ENCODE measurements at places on chromosomes 16 and 17.
A peak's percentile ranks its signal among the peaks of the same experiment; 100 is the strongest.

GRCh38 chr16:29232811-29233704, 173.5 kb downstream of the NPIPB11 start:
- no peak for DNase-seq

DNA sequence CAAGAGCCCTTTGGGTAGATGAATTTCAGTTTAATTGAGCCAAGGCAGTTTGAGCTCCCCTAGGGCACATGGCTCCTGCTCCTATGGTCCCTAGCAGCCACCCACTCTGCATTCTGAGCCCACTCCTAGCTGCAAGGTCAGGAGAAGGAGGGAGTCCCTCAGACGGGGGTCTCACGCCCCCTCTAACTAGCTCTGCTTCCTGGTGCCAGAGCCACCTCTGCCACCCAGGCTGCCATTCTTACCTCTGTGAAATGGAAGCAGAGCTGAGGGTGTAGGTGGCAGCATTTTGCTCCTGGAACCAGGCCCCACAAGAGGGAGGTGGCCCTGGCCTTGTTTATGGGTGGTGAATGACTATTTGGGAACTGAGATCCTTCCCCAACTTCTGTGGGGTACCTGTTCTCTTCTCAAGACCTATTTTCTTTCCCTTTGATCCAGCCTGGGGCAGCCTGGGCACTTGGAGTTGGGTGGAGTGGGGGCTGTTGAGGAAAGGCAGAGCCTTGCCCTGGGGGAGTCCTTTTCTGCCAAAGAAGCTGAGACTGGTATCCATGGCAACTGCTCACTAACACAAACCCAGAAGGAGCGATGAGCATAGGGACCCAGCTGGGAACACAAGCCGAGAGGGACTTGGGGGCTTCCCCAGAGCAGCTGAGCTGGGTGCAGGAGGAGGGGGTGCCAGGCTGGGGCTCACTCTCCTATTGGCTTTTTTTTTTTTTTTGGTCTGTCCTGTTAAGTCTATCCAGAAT, 4.8 kb downstream of the SPNS2 start:
- no peak for DNase-seq

DNA sequence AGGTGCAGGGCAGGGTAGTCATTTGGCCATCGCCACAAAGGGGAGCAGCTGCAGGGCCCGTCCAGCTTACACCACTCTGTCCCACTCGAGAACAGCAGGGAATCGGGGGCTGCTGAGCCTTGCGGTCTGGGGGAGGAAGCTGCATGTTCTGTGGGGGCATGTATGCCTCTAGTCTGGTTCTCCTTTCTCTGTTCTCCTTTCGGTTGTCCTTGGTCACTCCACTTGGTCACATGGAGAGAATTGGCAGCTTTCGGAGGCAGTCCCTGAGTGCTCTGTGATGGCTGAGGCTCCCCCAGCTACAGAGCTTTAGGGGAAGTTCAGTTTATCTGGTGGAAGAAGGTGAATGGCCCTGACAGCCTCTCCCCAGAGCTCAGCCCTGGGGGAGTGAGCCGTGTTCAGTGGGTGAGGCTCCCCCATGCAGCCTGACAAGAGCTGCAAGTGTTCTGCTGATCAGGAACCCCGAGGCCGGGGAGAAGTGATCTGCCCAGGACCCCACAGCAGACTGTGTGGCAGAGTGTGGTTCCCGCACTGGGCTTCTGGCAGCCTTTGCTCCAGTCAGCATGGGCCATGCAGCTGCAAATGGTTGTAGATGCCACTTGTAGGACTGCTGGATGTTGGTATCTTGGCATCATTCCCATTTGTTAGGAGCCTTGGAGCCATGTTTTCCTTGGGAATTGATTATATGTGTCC, 22.3 kb upstream of the SMPD3 start:
- DNase-seq, result peak; percentile 18

GRCh38 chr17:68399638-68400403, 57.5 kb downstream of the WIPI1 start:
- peak; percentile 10 for DNase-seq

DNA sequence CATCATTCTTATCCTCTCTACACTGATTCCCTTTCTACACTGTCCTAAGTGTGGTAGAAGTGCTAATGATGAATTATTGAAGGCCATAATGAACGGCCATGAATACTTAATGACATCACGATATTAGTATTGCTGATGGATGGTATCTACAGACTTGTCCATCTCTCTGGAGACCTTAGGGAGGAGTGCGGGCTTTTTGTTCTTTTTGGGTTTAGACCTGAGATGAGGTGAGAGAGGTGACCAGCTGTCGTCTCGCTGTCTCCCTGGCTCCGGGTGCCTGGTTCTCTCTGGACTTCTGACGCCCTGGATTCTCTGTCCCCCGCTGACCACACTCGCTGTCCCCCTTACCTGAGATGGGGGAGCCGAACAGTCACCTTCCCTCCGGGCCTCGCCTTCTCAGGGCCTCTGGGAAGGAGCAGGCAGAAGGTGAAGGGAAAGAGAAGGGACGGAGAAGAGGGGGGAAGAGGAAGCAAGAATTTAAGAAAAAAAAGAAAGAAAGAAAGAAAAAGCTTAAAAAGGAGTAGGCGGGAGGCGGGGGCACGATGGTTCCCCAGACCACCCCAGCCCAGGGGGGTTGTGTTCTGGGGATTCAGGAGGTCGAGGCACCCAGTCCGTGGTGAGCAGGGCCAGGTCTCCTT, 17.1 kb downstream of the SGCA start:
- no peak for DNase-seq

GRCh38 chr17:36459045-36459444, 27.4 kb upstream of the ZNHIT3 start:
- DNase-seq, result no peak

DNA sequence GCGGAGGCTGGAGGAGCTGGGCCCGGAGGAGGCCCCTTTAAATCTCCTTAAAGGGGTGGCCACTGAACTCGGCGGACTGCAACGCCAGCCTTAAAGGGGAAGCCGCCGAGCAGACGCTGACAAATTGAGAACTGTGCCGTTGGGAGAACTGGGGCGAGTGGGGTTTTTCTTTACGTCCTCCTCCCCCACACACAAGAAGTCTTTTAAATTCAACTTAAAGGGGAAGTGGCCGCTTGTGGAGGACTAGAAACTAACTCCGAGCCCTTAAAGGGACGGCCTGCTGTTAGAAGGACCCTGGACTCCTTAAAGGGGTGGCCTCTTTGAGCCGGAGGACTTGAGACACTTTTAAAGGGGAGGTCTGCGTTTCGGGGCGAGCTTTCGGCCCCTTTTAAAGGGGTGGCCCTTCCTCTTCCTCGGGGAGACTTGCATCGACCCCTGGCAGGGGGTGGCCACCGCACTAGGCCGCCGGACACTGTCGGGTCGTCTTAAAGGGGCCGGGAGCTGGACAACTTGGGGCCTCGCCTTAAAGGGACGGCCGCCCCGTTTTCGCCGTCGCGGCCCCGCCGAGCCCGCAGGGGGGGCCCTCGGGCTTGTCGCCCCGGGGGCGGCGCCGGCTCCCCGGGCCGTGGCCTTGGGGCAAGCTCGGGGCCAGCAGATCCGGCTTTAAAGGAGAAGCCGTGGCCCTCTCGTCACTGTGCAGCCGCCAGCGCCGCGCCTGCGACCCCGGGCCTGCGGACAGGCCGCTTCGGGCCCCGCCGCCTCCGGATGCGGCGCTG, 688 bp downstream of the FBRS start:
- peak; percentile 97 for DNase-seq

DNA sequence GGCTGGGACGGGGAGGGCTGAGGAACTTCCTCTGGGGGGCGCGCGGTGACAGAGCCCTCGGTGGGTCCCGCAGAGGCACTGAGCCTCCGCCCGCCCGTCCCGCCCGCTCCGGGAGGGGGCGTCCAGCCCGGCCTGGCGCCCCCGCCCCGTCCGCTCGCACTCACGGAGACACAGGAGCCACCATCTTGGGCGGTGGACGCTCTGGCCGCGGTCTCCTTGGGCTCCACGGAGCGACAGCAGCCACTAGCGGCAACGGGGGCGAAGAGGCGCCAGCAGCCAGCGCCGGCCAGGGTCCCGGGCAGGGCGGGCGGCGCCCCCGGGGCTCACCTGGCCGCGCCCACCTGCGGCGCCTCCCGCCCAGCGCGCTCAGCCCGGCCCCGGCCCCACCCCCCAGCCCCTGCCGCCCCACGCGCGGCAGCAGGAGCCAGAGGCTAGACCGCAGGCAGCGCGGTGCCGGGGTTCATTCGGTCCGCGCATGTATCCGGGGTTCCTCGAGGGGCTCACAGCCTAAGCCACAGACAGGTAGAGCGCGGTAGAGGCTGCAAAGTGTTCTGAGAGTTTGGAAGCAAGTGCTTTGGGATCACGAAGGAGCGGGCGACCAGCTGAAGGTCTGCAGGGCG, at the start of gene C17orf113:
Gene C17orf113, minus strand, starts transcription at position 209 of the 620 bp plus-strand sequence. CDS start 7,225 bp downstream, outside the sequence.
- DNase-seq, result peak; percentile 42

GRCh38 chr16:11563493-11564040, 23.2 kb downstream of the LITAF start:
- no peak for DNase-seq

DNA sequence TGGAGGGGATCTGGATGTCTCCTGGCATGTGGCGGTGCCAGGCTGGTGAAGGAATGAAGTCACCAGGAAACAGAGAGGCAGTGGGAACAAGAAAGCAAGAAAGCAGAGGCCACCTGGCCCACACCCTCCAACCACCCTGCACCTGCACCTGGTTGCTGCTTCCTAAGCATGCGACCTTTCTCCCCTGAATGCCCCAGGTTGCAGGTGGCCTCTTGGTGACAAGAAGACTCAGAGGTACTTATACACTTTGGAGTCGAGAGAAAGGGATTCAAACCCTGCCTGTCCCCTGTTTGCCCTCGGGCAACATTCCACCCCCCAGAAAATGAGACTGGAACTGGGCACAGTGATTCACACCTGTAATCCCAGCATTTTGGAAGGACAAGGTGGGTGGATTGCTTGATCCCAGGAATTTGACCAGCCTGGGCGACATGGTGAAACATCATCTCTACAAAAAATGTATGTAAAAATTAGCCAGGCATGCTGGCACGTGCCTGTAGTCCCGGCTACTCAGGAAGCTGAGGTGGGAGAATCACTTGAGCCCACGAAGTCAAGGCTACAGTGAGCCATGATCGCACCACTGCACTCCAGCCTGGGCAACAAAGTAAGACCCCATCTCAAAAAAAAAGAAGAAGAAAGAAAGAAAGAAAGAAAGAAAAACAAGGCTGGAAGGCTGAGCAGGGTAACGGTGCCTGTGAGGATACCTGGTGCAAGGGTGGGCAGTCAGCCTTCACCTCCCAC, 34.6 kb upstream of the TNRC6C start:
- no peak for DNase-seq

- DNase-seq, result no peak
These were observed 76.6 kb upstream of the CORO6 start for GRCh38 chr17:29699283-29699682.

GRCh38 chr16:90046122-90046970, 27.1 kb upstream of the DBNDD1 start:
- no peak for DNase-seq

DNA sequence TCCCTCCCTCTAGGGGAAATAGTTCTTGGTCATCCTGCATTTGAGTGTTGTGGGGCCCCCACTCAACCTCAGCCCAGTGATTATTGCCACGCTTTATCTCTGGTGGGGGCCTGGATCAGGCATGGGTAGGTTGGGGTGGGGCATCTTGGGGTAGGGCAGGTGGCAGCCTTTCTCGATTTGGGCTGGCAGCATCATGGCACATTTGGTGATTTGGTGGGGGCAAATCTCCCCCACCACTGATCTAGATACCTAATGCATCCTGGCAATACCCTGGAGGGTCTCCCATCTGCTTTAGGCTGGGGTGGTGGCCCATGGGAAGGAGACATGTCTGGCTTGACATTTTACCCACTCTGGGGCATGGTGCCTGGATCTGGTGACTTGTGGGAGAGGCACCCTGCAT, 40.2 kb downstream of the NLRP1 start:
- no peak for DNase-seq

DNA sequence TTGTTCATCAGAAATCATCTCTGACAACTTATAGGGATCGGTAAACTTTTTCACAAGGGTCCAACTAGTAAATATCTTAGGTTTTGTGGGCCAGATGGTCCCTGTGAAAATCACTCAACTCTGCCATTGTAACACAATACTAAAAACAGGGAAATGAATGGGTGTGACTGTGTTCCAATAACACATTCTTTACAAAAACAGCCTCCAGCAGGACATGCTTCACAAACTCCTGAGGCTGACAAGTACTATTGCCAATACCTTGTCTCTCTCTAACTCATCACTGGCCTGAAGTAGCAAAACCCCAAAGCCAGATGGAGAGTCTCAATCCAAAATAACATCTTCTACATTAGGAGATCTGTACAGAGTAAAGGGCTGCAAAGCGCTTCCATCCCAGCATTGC, 312.3 kb downstream of the TOX3 start:
- DNase-seq, result no peak

GRCh38 chr17:13973960-13974651, 95.2 kb upstream of the COX10 start:
- DNase-seq, result no peak

Measured in CD4-positive, alpha-beta T cell treated with Interleukin-2 at 100 ng/mL for 4 hours (primary cell).